Aorta (tissue), 5 donors: ENCODE measurements at places on chromosomes 6 and 20. TPM values are rescaled to one million over a fixed set of nuclear protein-coding genes. Genes with fewer than 3 reads are reported as not detected.
A peak's percentile ranks its signal among the peaks of the same experiment; 100 is the strongest.

DNA sequence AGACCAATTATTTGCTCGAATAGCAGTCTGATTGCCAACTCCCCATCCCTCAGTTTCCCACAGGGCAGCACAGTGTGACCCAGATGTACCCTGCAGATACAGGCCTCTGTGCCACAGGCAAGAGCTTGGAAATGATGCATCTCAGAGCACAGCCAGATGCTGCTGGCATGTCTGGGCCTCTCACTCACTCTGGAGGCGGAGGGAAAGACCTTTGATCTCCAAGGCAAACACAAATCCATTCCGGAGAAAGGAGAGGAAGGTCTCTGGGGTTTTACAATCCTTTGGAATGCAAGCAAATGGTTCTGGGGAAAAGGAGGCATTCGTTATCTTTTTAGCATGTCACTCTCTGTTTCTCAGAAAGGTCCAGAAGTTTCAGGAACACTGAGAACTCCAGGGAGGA, 74.2 kb downstream of the RIOK1 start:
- no peak for DNase-seq
- H3K4me3 ChIP-seq, result no peak overlapping the region
- H3K36me3 ChIP-seq, result no peaks in the 10 kb centered on the region
- no peak overlapping the region for H3K27ac ChIP-seq

The BTNL2 gene
- not detected for polyA plus RNA-seq

DNA sequence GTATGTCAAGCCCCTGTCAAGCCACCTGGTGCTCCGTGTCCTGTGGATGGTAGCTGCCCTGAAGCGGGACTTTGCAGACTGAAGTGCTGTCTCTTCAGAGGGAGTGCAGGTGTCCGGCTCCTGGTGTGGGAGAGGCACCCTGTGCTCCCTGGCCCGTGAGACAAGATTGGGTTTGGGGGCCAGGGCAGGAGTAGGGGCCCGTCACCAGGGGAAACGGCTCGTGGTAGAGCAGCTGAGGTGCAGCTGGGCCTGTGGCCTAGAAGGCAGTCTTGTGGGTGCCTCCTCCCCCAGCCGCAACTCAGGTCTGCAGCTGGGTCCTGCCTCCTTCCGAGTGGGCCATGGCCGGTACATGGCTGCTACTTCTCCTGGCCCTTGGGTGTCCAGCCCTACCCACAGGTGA, at the start of gene PTCRA:
TSS of gene PTCRA (plus strand) at position 322 of the 400 bp plus-strand sequence. CDS start at position 339, 17 bp downstream.
- H3K27me3 ChIP-seq, result no peaks in the 10 kb centered on the region
- H3K36me3 ChIP-seq, result no peaks in the 10 kb centered on the region
- no peak within 1 kb of the TSS for H3K27ac ChIP-seq
- no peak within 1 kb of the TSS for H3K4me3 ChIP-seq
- no peaks in the 10 kb centered on the region for H3K4me1 ChIP-seq

- no peaks in the 10 kb centered on the region for H3K4me1 ChIP-seq
- no peak for DNase-seq
- H3K4me3 ChIP-seq, result no peak overlapping the region
- no peaks in the 10 kb centered on the region for H3K36me3 ChIP-seq
- H3K27me3 ChIP-seq, result no peaks in the 10 kb centered on the region
These were observed 22.2 kb downstream of the HLA-F start for GRCh38 chr6:29745386-29745785.

DNA sequence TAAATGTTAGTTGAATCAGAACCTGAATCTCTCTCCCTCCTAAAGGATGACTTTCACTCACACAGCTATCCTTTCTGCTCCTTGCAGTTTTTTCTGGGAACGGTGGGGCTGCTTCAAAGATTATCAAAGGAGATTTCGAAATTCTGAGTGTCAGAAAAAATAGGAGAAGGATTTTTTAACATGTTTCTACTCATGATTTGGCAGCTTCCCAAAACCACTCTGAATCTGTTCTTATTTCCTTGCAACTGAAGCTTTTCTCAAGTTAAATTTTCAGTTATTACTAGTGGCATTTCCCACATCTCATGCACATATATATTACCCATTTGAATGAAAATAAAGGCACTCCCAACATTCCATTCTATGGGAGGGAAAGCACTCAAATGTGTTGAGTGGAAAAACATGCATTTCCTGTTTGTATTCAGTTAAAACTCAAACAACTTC, 123.6 kb downstream of the LCA5 start:
- no peak overlapping the region for H3K4me3 ChIP-seq
- no peaks in the 10 kb centered on the region for H3K36me3 ChIP-seq
- H3K27me3 ChIP-seq, result no peaks in the 10 kb centered on the region
- no peak overlapping the region for H3K27ac ChIP-seq

GRCh38 chr6:147248859-147249258, 44.6 kb downstream of the STXBP5 start:
- H3K36me3 ChIP-seq, result no peaks in the 10 kb centered on the region
- no peak for DNase-seq
- H3K27me3 ChIP-seq, result no peaks in the 10 kb centered on the region

GRCh38 chr6:6717953-6718352, 129.4 kb downstream of the LY86 start:
- H3K27ac ChIP-seq, result no peak overlapping the region
- no peak overlapping the region for H3K4me3 ChIP-seq
- no peaks in the 10 kb centered on the region for H3K27me3 ChIP-seq
- no peak for DNase-seq

- DNase-seq, result no peak
- no peak within 1 kb of the TSS for H3K4me3 ChIP-seq
- no peak within 1 kb of the TSS for H3K27ac ChIP-seq
- no peaks in the 10 kb centered on the region for H3K4me1 ChIP-seq
- H3K27me3 ChIP-seq, result no peaks in the 10 kb centered on the region
These were observed at the start of gene WFDC10B for GRCh38 chr20:45704969-45705637. TSS of gene WFDC10B (minus strand) at chr20:45705019. CDS start at chr20:45685992, 19,027 bp downstream.

The C6orf15 gene
- not detected for polyA plus RNA-seq

DNA sequence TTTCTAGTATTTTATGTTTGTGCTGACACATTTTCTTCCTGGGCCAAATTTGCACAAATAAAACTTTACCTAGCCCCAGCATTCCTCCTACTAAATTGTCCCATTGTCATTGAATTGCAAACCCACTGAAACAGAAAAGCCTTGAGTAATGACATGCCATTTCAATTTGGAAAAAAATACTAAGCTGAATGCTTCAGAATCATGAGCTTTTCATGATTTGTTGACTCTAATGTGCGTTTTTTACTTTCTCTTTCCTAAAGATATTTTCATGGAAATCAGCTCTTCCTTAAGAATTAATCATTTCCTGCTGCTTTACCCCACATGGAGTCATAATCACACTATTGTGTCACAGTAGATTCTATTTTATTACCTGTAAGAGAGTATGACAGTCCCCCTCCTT, 47.4 kb downstream of the TRDN start:
- H3K4me1 ChIP-seq, result no peaks in the 10 kb centered on the region
- H3K27ac ChIP-seq, result no peak overlapping the region
- H3K4me3 ChIP-seq, result no peak overlapping the region
- no peak for DNase-seq
- H3K27me3 ChIP-seq, result no peaks in the 10 kb centered on the region

GRCh38 chr6:42367353-42368011, 84.2 kb downstream of the TRERF1 start:
- no peaks in the 10 kb centered on the region for H3K4me1 ChIP-seq
- DNase-seq, result no peak
- no peaks in the 10 kb centered on the region for H3K36me3 ChIP-seq

The SLC17A1 gene
- polyA plus RNA-seq, result not detected

DNA sequence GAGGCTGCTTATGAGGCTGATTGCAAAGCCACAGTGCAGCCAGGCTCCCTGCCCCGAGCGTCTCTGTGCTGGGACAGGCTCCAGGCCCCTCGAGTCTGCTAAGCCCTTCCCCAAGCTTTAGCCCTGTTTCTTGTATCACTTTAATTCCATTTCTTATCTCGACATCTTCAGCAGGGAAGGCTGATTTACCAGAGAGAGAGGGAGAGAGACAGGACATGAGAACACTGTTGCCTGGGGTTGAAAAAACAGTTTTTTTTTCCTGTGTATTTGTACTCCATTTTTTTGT, 386.5 kb downstream of the SMOC2 start:
- no peak for DNase-seq
- H3K27me3 ChIP-seq, result no peaks in the 10 kb centered on the region
- no peak overlapping the region for H3K4me3 ChIP-seq
- H3K4me1 ChIP-seq, result no peaks in the 10 kb centered on the region

DNA sequence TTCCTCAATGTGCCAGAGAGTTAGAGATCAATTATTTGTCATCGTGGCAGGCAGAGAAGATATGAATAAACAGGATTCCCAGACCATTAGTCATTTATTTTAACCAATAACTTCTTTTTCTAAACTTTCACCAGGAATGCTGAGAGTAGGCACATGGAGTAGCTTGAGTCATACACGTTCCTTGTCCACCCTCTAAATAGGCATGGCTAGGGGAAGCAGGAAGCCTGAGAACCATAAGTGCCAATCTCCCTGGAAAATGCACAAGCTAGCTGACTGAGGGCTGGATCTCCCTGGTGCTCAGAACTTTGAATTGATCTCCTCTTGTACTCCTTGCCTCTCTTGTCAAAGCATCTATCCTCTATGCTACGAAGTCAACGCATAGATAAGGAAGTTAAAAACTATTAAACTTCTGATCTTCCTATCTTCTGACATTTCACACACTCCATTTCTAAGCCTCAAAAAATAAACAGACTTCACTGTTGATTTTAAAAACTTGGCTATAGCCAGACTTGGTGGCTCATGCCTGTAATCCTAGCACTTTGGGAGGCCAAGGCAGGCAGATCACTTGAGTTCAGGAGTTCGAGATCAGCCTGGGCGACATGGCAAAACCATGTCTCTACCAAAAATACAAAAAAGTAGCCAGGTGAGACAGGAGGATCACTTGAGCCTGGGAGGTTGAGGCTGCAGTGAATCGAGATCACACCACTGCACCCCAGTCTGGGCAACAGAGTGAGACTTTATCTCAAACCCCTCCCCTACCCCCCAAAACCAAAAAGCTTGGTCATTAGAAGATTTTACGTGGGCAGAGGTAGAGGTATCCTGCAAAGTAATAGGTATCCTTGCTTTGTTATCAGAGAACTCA, 11.8 kb downstream of the ADTRP start:
- H3K4me1 ChIP-seq, result peaks cover 10% of the 10 kb centered on the region
- H3K27me3 ChIP-seq, result no peaks in the 10 kb centered on the region
- DNase-seq, result no peak
- H3K4me3 ChIP-seq, result no peak overlapping the region
- no peaks in the 10 kb centered on the region for H3K36me3 ChIP-seq
- H3K27ac ChIP-seq, result peak overlapping the region; percentile 93

- H3K4me1 ChIP-seq, result no peaks in the 10 kb centered on the region
- no peak overlapping the region for H3K27ac ChIP-seq
- no peak for DNase-seq
- no peaks in the 10 kb centered on the region for H3K36me3 ChIP-seq
These were observed 454.9 kb upstream of the JARID2 start for GRCh38 chr6:14790976-14791375.

The DLK2 gene
- not detected for polyA plus RNA-seq

DNA sequence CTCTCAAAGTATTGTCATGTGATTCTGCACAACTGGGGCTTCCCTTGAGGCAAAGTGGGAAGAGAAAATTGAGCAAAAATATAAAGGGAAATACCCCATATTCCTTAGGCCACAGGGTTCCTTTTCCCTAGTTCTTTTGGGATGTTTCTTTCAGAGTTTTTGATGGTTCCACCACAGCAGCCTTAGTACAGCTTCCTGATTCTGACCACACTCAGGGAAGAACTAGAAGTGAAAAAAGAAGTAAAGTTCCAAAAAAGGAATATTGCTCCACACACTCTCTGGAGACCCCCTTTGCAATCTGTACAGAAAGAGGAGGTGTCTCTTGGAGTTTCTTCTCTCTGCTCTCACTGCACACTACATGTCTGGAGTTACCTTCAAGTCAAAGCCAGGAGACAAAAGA, 27.9 kb upstream of the HLA-DQA2 start:
- H3K27me3 ChIP-seq, result no peaks in the 10 kb centered on the region
- no peaks in the 10 kb centered on the region for H3K36me3 ChIP-seq
- no peak for DNase-seq

The CARMIL1 gene
- polyA plus RNA-seq, result 22.3 TPM

The SLC13A3 gene
- polyA plus RNA-seq, result 1.8 TPM

DNA sequence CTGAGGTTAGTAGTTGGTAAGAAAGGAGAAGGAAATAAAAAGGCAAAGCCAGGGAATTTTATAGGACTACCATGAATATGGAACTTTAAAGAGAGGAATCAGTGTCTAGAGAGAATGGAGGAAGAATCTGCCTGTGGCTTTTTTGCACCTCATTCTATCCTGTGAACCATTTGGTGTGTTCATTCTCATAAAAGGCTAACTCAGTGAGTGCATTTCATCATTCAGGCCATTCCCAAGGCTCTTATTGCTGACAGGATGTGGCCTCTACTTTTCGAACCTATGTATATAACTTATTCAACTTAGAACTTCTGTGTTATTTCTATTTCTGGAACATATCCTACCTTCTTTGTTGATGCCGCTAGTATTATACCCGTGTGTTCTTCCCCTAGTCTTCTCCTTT, 27.1 kb downstream of the HSF2 start:
- no peaks in the 10 kb centered on the region for H3K4me1 ChIP-seq
- DNase-seq, result no peak
- peaks cover 4% of the 10 kb centered on the region for H3K36me3 ChIP-seq
- no peak overlapping the region for H3K4me3 ChIP-seq
- no peaks in the 10 kb centered on the region for H3K27me3 ChIP-seq
- no peak overlapping the region for H3K27ac ChIP-seq

DNA sequence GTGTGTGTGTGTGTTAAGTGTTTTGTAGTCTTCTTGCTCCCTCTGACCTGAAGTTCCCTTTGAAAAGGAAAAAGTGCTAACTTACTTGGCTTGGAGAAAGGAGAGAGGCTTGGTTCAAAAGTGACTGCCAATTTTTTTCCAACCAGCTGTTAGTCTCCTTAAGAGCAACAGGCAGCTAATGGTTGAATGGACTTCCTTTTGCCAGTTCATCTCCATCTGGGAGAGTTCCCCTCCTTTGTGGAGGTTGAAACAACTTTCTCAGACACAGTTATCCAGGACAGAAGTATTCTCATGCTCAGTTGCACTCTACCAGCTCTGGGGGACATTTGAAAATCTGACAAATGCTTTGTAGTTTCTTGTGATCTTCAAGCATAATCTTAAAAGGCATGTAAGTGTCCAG, 4.5 kb downstream of the RIPOR2 start:
- DNase-seq, result no peak
- no peaks in the 10 kb centered on the region for H3K27me3 ChIP-seq
- no peaks in the 10 kb centered on the region for H3K36me3 ChIP-seq

The FLRT3 gene
- 0.23 TPM for polyA plus RNA-seq

The NKAPL gene
- 1.9 TPM for polyA plus RNA-seq

GRCh38 chr6:156662025-156662445, 115.1 kb upstream of the ARID1B start:
- H3K27me3 ChIP-seq, result no peaks in the 10 kb centered on the region
- H3K4me3 ChIP-seq, result no peak overlapping the region
- DNase-seq, result no peak
- no peak overlapping the region for H3K27ac ChIP-seq

The ZSCAN23 gene
- 0.82 TPM for polyA plus RNA-seq

- no peaks in the 10 kb centered on the region for H3K27me3 ChIP-seq
- no peaks in the 10 kb centered on the region for H3K36me3 ChIP-seq
- no peak for DNase-seq
These were observed 111.1 kb downstream of the DLL1 start for GRCh38 chr6:170179616-170180324.

The TTBK1 gene
- polyA plus RNA-seq, result not detected

GRCh38 chr6:80181352-80182081, 75.0 kb downstream of the BCKDHB start:
- no peaks in the 10 kb centered on the region for H3K4me1 ChIP-seq
- DNase-seq, result no peak
- H3K27me3 ChIP-seq, result no peaks in the 10 kb centered on the region
- no peak overlapping the region for H3K27ac ChIP-seq
- no peak overlapping the region for H3K4me3 ChIP-seq

The C20orf202 gene
- polyA plus RNA-seq, result 0.88 TPM

- no peak overlapping the region for H3K27ac ChIP-seq
- H3K27me3 ChIP-seq, result no peaks in the 10 kb centered on the region
- no peak for DNase-seq
These were observed 268.3 kb upstream of the ARID1B start for GRCh38 chr6:156508923-156509322.
